ENCODE measurements at places on chromosomes 2 and 18.

- no peak for DNase-seq
Observed at GRCh38 chr2:131050896-131051295, 42.4 kb downstream of the FAM168B start.

DNA sequence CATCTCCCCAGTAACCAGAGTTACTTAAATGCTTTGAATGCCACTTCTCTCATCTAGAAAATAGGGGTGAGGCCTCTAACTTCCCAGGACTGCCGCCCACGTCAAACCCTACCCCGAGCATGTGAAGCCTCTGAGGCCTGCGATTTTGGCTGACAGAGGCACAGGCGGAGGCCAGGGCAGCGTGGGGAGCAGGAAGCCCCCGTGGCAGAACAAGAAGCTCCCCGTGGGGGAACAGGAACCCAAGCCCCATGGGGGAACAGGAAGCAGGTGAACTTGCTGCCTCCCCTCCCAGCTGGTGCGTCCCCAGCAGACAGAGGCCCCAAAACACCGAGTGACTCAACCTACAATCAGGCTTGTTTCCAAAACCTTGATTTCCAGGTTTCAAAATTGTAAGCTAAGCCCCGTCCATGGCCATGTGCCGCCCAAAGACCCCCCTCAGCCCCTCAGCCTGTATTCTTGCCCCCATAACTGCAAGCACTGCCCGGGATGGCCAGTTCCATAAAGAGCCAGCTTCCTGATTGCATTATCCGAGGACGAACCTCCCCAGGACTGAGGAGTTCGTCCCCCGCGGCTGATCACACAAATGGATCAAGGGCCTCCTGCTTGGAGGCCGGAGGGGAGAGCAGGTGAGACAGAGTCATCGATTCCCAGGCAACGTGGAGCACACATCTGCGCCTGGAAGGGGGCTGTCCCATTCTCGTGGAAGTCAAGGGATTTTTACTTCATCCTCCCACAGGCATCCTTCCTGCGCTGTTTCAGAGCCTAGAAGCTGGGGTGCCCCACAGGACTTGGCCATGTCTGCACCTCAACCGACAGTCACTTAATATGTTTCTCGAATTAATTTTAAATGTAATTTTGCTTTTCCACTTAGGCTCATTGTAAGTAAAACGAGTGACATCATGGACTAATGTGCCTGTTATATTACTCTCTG lies 36.3 kb upstream of the CTDP1 start:
- peak; percentile 78 for DNase-seq

DNA sequence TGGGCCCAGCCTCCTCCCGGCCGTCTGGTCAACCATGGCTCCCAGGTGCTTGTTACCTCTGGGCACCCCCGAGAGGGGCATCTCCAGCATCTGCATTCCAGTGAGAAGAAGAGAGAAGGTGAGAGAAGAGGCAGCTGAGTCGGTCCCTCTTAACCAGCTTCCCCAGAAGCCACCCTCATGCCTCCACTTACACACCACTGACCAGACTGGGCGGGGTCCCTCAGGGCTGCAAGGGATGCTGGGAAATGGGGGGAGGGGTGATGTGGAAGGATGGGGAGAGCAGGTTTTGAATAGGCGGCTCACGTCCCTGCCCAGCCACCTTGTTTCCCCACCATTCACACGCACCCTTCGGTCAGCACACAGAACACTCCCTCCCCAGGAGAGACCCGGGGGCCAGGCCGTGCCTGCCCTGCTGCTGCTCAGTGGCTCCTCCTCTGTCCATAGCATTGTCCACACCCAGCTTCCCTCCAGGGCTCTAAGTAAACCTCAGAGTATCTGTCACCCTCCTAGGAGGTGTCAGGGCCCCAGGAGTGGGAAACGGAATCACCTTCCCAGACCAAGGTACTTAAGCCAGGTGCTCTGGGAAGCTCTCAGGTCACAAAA lies 34.7 kb downstream of the GBX2 start:
- no peak for DNase-seq

DNA sequence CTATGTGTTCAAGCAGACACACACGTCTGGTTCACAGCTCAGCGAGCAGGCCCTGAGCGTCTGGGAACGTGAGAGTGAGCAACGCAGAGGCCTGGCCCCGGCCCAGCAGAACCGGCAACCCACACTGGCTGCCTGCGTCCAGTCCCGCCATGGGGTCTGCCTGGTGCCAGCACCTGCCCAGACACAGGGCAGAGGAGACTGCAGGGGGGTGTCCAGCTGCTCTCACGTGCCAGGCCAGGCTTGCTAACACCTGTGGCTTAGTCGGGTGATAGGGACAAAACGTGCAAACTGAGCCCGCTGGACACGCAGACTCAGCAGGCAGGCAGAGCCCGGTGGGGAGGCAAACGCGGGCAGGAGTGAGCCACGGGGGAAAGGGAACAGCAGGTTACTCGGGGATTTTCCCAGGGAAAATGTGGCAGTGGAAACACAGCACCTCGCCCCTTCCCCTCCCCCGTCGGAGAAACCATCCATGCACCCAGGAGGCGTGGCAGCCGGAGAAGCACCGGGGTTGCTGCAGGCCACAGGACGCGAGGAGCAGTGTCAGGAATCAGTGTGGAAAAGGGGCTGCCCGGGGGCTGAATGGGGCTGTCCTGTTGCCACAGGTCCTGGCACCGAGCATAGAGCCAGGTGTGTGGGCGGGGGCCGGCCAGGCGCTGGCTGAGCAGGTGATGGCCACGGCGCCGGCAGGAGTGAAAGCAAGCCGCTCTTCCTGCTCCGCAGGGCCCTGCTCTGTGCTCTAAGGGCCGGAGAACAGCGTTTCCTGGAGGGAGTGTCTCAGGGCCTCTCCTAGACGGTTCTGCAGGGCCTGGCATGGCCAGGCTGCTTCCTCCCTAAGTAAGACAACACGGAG lies 154.7 kb downstream of the HDAC4 start:
- no peak for DNase-seq

- DNase-seq, result no peak
Observed at GRCh38 chr18:61735564-61736102, 157.2 kb downstream of the RNF152 start.

DNA sequence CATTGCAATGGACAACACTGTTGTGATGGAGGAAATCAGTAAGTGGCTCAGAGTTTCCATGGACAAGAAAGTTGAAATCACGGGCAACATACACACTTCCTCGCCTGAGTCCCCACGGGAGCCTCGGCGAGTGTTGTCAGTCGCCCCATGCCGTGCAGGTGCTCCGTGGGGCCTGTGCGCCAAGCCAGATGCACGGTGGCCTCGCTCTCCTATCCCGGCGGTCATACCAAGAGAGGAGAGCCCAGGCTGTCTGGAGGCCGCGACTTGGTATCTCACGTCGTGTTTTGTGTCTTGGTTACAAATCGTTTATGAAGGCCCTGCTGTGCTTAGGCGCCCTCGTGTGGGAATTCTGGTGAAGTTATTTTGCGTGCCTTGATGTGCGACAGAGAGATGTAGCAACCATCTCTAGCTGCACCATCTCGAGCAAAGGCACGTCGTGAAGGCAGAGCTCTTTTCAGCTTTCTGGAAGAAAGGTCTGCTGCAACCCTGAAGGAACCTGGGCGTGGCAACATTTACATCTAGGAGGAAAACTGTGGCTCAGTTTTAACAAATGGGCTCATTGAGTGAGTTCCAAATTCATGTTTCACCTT lies 21.8 kb downstream of the ATG4B start:
- peak; percentile 52 for DNase-seq

Data from suppressor macrophage treated with lipopolysaccharide for 1 hour (primary cell).